Activated B cell treated with CpG ODN at 0.5 μM for 24 hours (primary cell): ENCODE measurements at places on chromosomes 1 and 21.

DNA sequence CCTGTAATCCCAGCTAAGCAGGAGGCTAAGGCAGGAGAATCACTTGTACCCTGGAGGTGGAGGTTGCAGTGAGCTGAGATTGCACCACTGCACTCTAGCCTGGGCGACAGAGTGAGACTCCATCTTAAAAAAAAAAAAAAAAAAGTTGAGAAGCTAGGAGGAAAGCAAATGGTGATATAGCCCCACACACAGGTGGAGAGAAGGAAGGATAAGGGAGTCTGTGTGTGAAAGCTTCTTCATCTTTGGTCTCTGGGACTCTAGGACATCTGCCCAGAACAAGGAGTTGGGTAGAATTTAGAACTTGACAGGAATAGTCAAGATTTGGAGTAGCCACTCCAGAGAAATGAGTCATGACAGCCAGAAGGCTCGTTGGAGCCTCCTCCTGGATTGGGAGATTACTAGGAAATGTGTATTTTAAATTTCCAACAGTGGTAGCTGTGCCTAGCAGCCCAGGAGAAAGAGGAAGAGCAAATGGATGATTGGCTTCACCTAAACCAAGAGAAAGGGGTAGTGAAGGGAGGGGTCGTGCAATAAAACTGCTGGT, 19.9 kb downstream of the NPL start:
- no peak for DNase-seq

- no peak for DNase-seq
Observed at GRCh38 chr1:35587736-35588135, 14.6 kb downstream of the TFAP2E start.

- DNase-seq, result no peak
Observed at GRCh38 chr1:178102218-178102617, 8.3 kb downstream of the RASAL2 start.

GRCh38 chr1:174877208-174877673, 122.5 kb upstream of the CACYBP start:
- no peak for DNase-seq

DNA sequence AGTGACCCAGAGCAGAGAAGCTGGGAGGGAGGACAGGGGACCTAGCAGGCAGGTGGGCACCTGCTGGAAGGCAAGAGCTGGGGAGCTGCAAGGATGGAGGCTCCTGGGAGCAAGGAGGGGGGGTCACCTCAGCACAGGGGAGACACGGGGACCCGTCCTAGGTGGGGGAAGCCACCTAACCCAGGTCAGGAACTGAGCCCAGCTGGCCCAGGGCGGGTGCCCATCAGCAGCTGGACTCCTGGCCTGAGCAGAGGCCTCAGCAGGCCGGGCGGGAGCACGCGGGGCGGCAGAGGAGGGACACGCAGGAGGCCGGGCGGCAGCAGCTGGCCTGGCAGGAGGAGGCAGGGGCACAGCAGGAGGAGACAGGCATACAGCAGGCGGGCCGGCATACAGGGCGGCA, 949 bp downstream of the KRTAP10-1 start:
- no peak for DNase-seq
